ENCODE measurements at places on chromosomes 16 and 17. TPM values are rescaled to one million over a fixed set of nuclear protein-coding genes. Genes with fewer than 3 reads are reported as not detected.

- no peak for DNase-seq
These were observed 1.4 kb downstream of the MRPS7 start for GRCh38 chr17:75263055-75263454.

DNA sequence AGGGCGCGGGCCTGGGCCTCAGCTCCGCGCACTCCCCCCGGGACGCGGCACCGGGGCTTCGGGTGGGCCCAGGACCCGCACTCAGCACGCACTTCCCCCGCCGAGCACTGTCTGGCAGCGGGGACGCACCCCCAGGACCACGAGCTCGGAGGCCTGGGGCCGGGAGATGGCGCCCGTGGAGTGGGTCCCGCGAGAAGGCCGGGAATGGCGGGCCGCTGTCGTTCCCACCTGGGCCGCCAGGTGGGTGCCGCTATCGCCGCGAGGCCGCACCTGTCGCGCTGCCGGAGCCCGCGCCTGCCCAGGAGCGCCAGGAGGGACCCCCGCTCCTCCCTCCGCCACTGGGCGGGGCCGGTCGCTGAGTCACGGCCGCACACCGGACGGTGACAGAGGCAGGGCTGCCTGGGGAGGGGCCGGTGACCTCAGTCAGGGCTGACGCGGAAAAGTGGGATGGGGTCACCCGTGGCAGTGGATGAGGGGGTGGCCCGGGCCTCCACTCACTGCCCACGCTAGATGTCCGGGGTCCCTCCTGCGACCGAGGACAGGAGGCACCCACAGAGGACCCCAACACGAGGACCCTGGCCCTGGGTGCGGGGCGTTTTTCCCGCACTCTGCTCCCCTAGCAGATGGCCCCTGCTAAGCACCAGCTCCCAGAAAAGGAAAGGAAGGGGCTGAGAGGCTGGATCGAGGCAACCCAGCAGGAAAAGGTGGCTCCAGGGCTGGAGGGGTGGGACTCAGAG, 6.9 kb upstream of the ACTG1 start:
- DNase-seq = peak; percentile 63

- DNase-seq = no peak
These were observed 165.7 kb downstream of the CMIP start for GRCh38 chr16:81610144-81610842.

- peak; percentile 39 for DNase-seq
These were observed 477.6 kb downstream of the XYLT1 start for GRCh38 chr16:16992975-16993765.

DNA sequence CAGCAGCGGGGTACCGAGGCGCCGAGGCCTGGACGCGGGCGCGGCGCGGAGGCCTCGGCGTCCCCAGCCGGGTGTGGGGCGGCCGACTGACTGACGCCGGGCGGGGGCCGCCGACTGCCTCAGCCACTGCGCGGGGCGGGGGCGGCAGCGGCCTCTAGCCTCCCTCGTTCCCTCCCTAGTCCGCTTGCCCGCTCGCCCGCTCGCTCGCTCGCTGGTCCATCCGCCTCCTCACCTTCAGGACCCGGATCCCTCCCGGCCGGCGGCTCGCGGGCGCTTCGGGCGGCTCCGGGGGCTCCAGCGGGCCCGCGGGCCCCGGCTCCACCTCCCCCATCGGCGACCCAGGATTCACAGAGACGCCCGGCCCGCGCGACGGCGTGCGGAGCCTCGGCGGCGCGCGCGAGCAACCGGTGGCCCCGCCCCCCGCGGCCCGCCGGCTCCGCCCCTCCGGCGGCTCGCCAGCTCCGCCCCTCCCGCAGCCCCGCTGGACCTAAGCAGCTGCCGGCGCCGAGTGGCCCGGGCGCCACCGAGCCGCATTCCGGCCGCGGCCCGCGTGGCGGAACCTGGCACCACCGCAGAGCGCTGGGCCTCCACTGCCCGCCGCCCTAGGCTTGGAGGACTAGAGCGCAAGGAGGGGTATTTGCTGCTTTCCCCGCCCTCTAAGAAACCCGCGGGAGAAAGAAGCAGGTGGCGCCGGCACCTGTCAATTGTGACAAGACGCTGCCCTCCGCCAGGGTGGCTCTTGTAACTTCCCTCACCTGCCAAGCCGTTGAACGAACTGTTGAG, 773 bp downstream of the PHLPP2 start:
- DNase-seq = peak; percentile 75

GRCh38 chr17:63480192-63480784, 3.4 kb downstream of the ACE start:
- no peak for DNase-seq

- DNase-seq = no peak
These were observed 30.3 kb upstream of the SUPT4H1 start for GRCh38 chr17:58382108-58382871.

DNA sequence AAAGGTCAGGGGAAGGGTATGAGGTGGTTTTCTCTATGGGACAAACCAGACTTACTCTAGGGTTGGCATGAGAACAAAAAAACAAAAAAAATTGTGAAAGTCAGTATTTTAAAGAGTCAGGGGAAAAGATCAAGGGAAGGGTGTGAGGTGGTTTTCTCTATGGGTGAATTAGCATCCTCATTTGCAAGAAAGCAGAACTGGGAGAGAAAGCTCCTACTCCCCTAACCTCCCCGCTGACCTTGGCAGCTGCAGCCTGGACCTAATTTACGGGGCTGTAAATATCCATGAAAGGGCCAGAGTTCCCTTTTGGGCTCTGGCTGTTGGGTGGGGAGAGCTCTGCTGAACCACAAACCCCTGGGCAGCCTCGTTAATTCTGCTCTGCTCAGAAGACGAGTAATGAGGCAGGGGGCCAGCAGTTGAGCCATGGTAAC, 10.6 kb downstream of the RHBDL3 start:
- DNase-seq = no peak

DNA sequence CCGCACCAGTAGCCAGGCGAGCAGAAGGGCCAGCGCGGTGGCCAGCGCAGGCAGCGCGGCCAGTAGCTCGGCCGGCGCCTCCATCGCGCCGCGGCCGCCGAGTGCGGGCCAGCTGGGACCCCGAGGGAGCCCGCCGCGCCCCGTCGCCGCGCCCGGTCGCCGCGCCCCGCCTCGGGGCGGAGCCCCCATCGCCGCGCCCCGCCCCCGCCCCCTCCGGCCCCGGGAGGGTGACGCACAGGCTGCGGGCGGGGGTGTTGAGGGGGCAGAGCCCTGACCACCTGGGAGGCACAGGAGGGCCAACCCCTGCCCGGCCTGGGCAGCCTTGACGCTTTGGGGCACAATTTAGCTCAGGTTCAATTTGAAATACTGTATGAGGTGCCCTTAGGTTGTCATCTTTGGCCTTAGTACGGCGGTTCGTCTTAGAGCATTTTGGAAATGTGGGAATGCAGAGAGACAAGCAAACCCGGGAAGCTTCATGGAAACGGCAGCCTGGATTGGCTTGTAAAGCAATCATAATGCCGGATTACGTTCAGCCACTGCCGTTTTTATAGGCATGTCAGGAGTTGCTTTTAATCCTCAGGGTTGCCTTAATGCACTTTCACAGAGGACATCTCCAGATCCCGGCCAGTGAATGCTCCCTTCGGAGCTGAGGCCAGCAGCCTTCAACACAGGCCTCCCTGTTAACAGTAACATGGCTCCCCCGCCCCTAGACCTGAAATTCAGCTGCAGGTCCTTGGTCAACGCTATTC, at the start of gene MXRA7:
TSS of gene MXRA7 (minus strand) at position 103 of the 749 bp plus-strand sequence. CDS start at position 84, 19 bp downstream.
- peak; percentile 79 for DNase-seq

GRCh38 chr17:35372846-35373533, 431 bp downstream of the SLFN11 start:
- no peak for DNase-seq

DNA sequence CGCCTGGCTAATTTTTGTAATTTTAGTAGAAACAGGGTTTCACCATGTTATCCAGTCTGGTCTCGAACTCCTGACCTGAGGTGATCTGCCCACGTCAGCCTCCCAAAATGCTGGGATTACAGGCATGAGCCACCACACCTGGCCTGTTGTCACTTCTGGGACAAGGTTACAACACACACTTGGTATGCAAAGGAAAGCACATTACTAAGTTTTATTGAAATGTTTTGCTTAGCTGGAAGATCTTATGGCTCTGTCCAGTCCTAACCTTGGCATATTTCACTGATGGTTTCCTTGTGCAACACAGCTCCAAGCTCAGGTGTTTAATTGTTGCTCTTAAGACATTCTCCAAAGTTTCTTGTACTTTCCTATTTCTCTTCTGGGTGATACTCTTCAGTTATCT, 94.2 kb downstream of the CNTNAP4 start:
- DNase-seq = no peak

GRCh38 chr17:16450028-16450427, 34.7 kb downstream of the TRPV2 start:
- no peak for DNase-seq

- DNase-seq = no peak
These were observed 4.4 kb downstream of the SHBG start for GRCh38 chr17:7634384-7634783.

GRCh38 chr16:13186813-13187212, 285.4 kb downstream of the SHISA9 start:
- DNase-seq = no peak

DNA sequence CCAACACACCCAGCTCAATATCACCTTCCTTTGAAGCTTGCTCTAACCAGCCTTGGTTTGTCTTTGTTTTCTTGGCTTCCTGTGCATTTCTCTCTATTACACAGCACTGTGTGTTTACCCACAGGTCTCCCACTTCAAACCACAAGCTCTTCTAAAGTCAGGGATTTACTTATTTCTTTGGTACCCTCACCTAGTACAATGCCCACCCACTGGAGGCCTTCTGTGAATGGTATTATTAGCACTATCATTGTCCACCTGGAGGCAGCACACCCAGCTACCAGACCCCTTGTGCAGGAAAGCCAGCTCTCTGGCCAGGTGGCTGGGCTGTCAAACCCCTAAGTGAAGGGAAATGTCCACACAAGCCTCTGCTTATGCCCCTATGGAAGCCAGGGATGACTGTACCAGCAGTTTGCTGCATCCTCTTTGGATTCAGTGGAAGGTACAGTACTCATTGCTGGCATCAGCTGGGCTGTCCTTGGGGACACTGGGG, 9.4 kb upstream of the TOP2A start:
- no peak for DNase-seq

DNA sequence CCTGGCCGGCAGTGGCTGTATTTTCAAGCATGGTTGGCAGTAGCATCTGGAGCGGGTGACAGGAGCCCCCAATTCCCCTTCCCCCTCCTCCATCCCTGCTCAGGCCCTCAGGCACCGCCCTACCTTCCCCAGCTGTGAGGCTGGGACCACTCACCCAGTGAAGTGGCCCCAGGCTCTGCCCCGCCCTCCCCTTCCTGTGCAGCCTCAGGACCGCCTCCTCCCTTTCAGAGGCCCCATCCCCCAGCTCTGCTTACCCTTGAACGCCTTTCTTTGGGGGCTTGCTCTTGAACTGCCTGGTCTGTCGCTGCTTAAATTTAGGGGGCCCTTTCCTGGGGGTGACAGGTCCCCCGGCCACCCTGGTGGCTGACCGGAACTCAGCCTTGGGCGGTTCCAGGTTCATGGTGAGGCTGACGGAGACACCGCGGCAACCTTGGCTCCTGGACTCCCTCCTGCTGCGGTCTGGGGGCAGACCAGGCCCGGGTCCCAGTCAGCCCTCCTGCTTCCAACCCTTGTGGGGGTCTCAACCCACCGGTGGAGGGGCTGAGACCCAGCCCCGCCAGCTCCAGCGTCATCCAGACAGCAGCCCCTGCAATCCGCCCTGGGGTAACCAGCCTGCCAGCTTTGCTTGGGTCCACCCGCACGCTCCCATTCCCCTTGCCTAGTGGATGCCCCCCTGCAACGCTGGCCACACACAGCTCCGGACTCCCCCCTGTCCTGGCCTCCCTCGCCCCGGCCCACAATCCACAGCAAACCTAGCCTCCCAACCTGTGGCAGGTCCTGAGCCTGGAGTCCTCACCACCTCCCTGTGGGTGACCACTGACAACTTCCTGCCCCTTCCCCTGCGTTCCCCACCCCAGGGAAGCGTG, 3.2 kb downstream of the PDE6G start:
- peak; percentile 31 for DNase-seq

- no peak for DNase-seq
These were observed 75.1 kb downstream of the MSI2 start for GRCh38 chr17:57331423-57331822.

DNA sequence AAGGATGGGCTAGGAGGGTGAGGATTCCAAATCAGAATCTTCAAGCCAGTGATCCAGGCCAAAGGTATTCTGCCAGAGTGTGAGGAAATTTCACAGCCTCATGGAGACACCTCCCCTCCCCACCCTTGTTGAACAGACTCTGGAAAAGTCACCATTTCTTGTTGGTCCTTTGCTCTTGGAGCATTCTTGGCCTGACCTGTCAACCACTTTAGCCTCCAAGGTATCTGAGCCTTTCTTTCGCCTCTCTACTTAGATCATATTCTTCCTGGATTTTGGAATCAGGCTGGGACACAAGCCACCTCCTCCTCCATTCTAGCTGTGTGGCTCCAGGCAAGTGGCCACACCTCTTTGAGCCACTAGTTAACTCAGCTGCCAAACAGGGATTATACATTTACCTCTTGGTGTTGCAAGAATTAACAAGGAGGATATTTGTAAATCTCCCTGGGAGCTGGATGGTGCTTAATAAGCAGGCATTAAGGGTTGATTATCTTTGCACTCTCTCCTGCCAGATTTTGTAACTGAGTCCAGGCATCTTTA, 193.5 kb downstream of the WWOX start:
- no peak for DNase-seq

- DNase-seq = no peak
These were observed 13.3 kb downstream of the CDH3 start for GRCh38 chr16:68658341-68658973.

DNA sequence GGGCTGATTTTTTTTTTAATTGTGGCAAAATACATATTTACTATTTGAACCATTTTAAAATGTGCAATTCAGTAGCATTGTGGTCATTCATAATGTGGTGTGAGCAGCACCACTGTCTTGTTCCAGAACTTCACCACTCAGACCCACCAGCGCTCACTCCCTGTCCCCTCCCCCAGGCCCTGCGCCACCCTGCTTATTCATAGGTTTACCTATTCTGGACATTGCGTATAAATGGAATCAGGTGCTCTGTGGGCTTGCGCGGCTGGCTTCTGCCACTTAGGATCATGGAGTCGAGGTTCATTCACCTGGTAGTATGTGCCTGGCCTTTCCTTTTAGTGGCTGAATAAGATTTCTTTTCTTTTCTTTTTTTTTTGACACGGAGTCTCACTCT, 59.4 kb downstream of the NT5M start:
- DNase-seq = no peak

- DNase-seq = no peak
These were observed 87.9 kb downstream of the CCDC182 start for GRCh38 chr17:57657211-57657610.

- DNase-seq = no peak
These were observed 11.5 kb downstream of the TAC4 start for GRCh38 chr17:49836111-49837030.

The CCL5 gene
- 1,286 TPM for polyA plus RNA-seq

The SETD1A gene
- 0.35 TPM for polyA plus RNA-seq

The SRL gene
- not detected for polyA plus RNA-seq

The FOXJ1 gene
- polyA plus RNA-seq = 0.28 TPM

The DNAI2 gene
- 0.09 TPM for polyA plus RNA-seq

The NOXO1 gene
- not detected for polyA plus RNA-seq

The SHISA9 gene
- not detected for polyA plus RNA-seq

The MT4 gene
- not detected for polyA plus RNA-seq

The CDH13 gene
- polyA plus RNA-seq = not detected

The CORO6 gene
- polyA plus RNA-seq = 0.36 TPM

The CDK10 gene
- 25.4 TPM for polyA plus RNA-seq

The KCNG4 gene
- not detected for polyA plus RNA-seq

The TMC6 gene
- polyA plus RNA-seq = 209 TPM

The SBK1 gene
- 19.9 TPM for polyA plus RNA-seq

The MPP2 gene
- polyA plus RNA-seq = 4.0 TPM

The OSGIN1 gene
- polyA plus RNA-seq = not detected

The KRTAP1-5 gene
- not detected for polyA plus RNA-seq

Data from naive thymus-derived CD8-positive, alpha-beta T cell (primary cell).